ENCODE measurements at places on chromosomes 1 and 21. TPM values are rescaled to one million over a fixed set of nuclear protein-coding genes. Genes with fewer than 3 reads are reported as not detected.

The COL16A1 gene
- 5.5 TPM for total RNA-seq

The LCE1E gene
- total RNA-seq, result not detected

The FCRL5 gene
- total RNA-seq, result not detected

The CELA3B gene
- not detected for total RNA-seq

The SYCP1 gene
- not detected for total RNA-seq

The TRMT13 gene
- 7.6 TPM for total RNA-seq

The SPRR2G gene
- total RNA-seq, result not detected

The CELA2A gene
- total RNA-seq, result not detected

The SLC44A3 gene
- 1.8 TPM for total RNA-seq

The RGS1 gene
- total RNA-seq, result not detected

The PLPP3 gene
- total RNA-seq, result 30.0 TPM

The LRRC8B gene
- total RNA-seq, result 2.9 TPM

The CADM3 gene
- total RNA-seq, result 0.15 TPM

The TMEM82 gene
- total RNA-seq, result not detected

The EXTL1 gene
- not detected for total RNA-seq

The FAM163A gene
- total RNA-seq, result not detected

The KLHL12 gene
- 16.8 TPM for total RNA-seq

The ETNK2 gene
- total RNA-seq, result 3.4 TPM

The MUL1 gene
- 40.6 TPM for total RNA-seq

The SYT14 gene
- total RNA-seq, result 0.10 TPM

The PRDX6 gene
- total RNA-seq, result 280 TPM

The SLC30A7 gene
- 10.6 TPM for total RNA-seq

The OR6N1 gene
- total RNA-seq, result not detected

The CFHR4 gene
- total RNA-seq, result not detected

The GALE gene
- total RNA-seq, result 69.6 TPM

The MCOLN2 gene
- 1.9 TPM for total RNA-seq

The RPTN gene
- not detected for total RNA-seq

The TMEM51 gene
- 41.6 TPM for total RNA-seq

The SLC2A5 gene
- total RNA-seq, result 0.06 TPM

The PTPN22 gene
- total RNA-seq, result not detected

The RCSD1 gene
- 0.13 TPM for total RNA-seq

The C1orf94 gene
- total RNA-seq, result not detected

The AKNAD1 gene
- 1.8 TPM for total RNA-seq

The UBE4B gene
- 13.4 TPM for total RNA-seq

The LRRIQ3 gene
- 1.0 TPM for total RNA-seq

The BTBD19 gene
- total RNA-seq, result 3.3 TPM

The KRTAP19-1 gene
- total RNA-seq, result not detected

The SLC44A5 gene
- not detected for total RNA-seq

The OR1C1 gene
- not detected for total RNA-seq

The DENND2D gene
- total RNA-seq, result 1.5 TPM

The KRTAP11-1 gene
- not detected for total RNA-seq

The NCAM2 gene
- total RNA-seq, result not detected

The FRRS1 gene
- total RNA-seq, result 2.3 TPM

The MYBPH gene
- total RNA-seq, result not detected

The GJA4 gene
- not detected for total RNA-seq

The TPTE gene
- not detected for total RNA-seq

The S100A12 gene
- not detected for total RNA-seq

The F3 gene
- total RNA-seq, result 1.9 TPM

The RNU1-1 gene
- not detected for total RNA-seq
